ENCODE measurements at places on chromosomes 4 and X.

- DNase-seq = no peak
These were observed 90.9 kb upstream of the TLR2 start for GRCh38 chr4:153593161-153593560.

- no peak for DNase-seq
These were observed 657.0 kb downstream of the DACH2 start for GRCh38 chrX:86805241-86805640.

- no peak for DNase-seq
These were observed 2.7 kb upstream of the SORCS2 start for GRCh38 chr4:7189475-7190277.

- no peak for DNase-seq
These were observed 107.9 kb downstream of the CPEB2 start for GRCh38 chr4:15110120-15110571.

DNA sequence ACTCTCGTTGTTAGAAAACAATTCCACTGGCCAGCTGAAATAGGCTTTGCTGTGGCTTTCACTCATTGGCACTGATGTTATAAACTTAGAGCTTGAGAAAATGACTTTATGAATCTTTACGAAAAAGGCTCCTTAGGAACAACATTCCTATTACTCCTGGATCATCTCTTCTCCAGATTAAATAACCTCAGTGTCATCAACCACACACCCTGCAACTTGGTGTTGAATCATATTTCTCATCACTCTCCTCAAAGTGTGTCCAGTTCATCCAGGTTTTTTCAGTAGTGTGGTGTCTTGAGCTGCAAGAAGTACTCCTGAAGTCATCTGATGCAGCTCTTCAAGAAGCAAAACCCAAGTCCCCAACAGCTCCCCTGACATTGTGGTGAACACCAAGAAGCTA is 28.1 kb upstream of the ANOS1 start:
- no peak for DNase-seq

GRCh38 chr4:52750819-52751486 is at the start of gene ERVMER34-1:
TSS of gene ERVMER34-1 (minus strand) at chr4:52751425. CDS start at chr4:52745520, 5,905 bp downstream.
- no peak for DNase-seq

DNA sequence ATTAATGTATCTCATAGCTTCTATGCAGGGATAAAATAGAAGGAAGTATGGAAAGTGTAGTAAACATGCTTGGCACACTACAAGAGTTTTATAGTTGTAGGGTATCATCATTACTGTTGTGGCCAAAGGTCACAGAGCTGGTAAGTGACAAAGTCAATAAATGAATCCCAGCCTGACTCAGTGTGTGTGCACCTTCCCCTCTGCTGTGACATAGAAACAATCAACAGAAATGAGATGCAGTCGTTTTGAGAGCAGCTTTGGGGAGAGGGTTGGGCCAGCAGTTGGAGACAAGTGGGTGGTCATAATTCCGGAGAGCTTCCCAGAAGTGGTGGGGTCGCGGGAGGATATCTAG is 82.4 kb upstream of the RBPJ start:
- DNase-seq = no peak

GRCh38 chr4:141090473-141090872 is 42.8 kb downstream of the RNF150 start:
- no peak for DNase-seq

Data from T-helper 2 cell (primary cell).